ENCODE measurements at places on chromosomes 4 and X.

DNA sequence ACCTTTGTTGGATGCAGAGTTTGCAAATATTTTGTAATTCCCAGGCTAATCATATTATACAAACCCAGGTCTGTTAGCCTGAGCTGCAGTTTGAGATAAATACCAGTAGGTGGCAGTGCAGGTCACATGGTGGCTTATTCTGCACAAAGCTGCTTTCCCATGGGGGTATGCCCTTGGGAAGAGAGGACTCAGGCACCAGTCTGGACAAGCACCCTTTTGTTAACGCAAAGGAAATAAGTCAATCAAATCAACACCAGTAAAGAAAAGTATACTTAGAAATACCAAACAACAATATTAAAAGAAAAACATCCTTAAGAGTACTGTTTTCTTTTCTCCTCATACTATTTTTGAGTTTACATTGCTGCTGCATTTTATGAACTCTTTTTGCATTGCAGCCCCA, 389.0 kb upstream of the ZFP42 start:
- DNase-seq = no peak

DNA sequence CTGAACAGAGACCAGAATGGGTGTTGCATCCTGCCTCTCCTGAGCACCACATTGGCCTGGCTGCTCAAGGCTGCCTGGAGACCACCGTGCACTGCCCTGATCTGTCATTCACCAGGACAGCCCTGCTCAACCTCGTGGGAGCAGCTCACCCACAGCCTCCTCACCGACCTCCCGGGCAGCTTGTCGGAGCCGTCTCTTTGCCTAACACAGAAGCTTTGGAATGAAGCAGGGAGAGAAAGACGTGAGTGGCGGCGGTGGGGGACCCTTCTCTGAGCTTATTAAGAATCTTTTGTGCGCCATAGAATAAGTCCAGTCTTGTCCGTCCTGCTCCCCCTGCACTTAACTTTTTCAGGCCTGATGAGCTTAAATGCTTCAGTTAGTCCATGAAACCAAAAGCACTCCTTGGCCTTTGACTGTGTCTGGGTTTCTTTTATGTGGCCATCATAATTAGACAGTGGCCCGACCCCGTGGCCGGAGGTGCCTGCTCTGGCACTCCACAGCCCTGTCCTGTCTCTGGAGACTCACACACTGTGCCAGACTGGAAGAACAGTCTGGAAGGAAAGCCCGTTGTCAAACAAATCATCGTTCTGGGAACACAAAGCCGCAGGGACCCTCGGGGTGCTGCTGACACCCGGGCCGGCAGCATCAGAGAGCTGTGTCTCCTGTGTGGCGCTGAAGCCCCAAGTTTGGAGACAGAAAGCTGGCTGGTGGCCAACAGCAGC, 192.8 kb downstream of the BCOR start:
- DNase-seq = no peak

GRCh38 chr4:8779490-8779932, 92.1 kb downstream of the HMX1 start:
- DNase-seq = no peak

DNA sequence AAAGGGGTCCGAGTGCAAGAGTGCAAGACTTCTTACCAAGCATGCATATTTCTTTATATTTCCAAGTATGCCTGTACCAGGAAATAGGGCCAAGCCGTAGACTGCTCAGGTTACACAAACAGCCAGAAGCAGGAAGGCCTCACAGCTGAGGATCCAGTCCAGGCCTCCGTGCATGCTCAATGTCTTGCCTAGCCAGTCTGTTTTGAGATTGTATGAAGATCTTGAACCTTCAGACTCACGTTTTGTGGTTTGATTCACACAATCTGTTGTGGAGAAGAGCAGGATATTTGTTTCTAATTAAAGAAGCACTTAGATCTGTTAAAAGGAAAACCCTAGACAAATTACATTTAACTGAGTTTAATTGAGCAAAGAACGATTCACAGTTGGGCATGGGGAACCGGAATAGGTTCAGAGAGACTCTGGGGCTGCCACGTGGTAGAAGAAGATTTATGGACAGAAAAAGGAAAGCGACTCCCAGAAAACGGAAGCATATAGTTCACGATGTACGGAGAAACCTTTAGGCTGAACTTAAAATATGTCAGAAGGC, 1.2 kb downstream of the MGST2 start:
- DNase-seq = no peak

DNA sequence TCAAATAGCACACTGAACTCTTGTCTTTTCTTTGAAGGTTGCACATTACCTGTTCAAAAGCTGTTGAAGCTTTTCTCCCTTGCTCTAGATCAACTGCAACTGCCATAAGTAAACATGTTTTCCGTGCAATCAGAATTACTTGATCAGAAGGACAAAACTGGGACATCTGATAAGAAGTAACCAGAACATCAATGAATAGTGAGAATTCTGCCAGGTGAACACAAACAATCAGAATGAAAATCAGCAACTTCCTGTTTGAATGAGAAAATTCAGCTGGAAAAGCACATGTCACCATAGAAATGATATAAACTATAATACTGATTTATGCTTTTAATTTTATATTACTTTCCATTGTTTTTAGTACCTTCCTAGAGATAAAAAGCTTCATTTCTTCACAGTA, 160.7 kb downstream of the DLG3 start:
- no peak for DNase-seq

Data from left lobe of liver (tissue), 2 donors.